NCI-H1436 (cell line): ENCODE measurements at places on chromosomes 7 and 10.

DNA sequence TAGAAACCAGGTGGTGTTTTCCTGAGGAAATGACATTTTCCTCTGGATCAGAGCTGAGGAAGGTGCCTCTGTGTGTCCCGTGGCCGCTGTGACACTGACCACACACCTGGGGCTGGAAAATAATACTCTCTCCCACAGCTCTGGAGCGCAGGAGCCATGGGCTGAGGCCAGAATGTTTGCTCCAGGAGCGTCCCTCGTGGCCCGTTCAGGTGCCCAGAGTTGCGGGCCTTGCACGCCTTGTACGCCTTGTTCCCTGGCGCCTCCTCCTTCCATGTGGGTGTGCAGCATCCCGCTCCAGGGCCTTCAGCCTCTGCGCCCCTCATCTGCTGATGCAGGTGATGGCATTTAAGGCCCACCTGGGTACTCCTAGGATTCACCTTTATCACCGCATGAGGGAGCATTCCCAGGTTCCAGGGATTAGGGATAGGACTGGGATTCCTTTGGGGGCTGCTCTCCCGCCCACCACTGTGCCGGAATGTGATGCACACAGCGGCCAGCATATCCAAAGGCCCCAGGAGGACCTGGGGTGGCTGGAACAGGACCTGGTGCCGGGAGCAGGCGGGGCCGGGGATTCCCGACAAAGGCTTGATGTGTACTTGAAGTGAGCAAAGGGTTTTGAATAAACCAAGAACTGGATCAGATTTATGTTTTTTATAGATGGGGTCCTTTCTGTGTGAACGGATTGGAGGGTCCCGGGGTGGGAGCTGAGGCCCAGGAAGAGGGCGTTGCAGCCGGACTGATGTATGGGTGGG is 44.0 kb downstream of the PITRM1 start:
- no peak for DNase-seq

- peak; percentile 66 for DNase-seq
Observed at GRCh38 chr7:50379082-50379481, 71.1 kb downstream of the FIGNL1 start.

DNA sequence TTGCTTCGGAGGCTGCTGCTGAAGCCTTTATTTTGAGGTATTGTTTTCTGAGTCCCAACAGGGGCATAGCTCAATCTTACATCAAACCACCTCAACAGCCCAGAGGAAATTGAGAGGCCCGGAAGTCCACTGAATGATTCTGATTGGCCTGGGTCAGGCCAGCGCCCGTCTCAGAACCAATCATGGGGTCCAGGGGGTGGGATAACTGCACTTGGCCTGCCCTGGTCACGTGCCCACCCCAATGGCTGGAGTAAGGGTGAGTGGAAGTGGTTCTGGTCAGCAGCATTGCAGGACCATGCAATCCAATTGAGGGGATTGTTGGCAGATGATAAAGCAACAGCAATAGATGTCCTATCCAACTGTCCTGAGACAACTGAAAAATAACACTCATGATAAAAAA is 190.6 kb downstream of the HERPUD2 start:
- DNase-seq: no peak

GRCh38 chr7:134140889-134141867 is 14.0 kb downstream of the LRGUK start:
- DNase-seq: no peak

DNA sequence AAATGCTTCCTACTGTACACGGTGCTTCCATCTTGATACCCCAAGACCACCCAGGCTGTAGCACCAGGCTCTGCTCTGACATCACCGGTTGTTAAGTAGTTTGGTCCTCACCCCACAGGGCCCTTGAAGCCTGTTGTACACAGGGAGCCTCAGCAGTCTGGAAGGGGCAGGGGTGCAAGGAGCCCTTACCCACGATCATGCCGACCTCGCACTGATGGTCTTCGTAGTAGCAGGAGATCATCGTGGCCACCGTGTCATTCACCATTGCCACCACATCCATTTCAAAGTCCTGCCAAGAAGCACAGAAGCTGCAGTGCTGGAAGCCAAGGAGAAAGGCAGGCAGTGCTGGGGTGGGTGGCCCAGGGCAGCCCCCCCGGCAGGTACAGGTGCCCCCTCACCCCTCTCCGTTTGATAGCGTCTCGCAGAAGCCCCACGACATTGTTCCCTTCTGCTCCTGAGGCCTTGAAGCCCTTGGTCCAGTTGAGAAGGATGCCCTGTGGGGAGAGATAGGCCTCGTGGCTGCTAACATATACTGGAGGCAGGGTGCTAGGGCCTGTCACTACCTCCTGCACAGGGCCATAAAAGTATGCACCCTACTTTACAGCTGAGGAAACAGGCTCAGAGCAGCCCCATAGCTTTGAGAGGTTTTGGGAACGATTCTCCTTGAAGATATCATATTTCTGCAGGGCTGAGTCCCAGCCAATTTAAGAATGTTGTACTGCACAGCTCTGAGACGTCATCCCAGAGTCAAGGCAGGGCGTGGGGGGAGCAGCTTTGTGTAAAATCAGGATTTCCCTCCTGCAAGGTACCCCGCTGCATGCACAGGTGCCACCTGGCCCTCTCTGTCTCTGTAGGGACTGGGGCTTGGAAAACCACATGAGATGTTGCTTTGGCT is 8.7 kb upstream of the MYL7 start:
- DNase-seq: no peak

DNA sequence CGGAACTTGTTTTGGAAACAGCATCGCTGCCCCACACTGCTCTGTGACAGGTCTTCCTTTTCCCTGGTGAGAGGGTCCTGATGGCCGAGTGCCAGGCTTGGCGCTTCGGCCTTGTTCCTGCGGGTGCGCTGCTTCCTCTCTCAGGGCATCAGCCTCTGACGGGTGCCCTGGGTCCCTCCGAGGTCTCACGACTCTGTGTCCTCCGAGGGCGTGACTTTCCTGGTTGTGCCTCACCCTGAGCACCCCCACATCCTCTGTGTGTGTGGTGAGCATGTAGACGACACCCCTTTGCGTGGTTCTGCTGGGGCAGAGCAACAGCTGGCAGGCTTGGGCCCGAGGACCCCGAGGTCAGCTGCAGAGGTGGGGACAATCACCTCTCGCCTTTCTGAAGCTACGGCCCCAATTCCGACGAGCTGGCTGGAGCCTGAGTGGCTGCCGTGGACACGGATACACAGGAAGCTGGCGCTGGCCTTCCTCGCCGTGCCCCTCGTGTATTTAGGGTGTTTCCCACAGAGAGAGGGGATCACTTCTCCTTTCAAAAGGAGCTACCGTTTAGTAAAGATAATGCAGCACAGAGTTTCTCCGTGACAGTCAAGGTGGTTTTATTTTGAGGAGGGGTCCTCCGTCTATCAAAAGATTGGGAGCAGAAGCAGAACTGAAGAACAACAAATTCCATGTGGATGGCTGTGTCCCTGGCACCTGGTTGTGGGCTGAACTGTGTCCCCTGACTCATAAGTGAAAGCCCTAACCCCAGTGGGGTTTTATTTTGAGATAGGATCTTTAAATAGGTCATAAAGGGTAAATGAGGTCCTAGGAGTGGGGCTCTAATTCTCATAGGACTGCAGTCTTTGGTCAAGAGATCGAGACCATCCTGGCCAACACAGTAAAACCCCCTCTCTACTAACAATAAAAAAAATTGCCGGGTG is 36.2 kb upstream of the PITRM1 start:
- no peak for DNase-seq

DNA sequence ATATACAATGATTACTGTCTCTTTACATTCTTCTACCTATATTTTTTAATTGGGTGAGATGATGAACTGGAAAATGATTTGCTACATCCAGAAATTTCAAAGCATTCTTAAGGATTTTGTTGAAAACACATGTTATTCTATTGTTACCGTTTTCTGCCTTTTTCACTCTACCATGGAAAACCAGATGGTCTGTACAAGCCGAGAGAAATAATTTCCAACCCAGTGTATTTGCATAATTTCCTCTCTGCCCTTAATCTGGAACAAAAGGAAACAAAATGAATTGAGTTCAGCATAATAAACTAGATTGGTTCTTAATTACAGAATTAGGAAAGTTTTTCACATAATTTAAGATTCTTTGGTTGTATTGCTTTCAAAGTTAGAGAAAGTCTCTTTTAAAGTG is 211.2 kb downstream of the CACNB2 start:
- no peak for DNase-seq

- no peak for DNase-seq
Observed at GRCh38 chr10:77289027-77289501, 348.5 kb downstream of the KCNMA1 start.

- DNase-seq: no peak
Observed at GRCh38 chr10:59505926-59506325, 143.6 kb upstream of the FAM13C start.

- no peak for DNase-seq
Observed at GRCh38 chr10:17041626-17042520, 87.7 kb downstream of the CUBN start.

DNA sequence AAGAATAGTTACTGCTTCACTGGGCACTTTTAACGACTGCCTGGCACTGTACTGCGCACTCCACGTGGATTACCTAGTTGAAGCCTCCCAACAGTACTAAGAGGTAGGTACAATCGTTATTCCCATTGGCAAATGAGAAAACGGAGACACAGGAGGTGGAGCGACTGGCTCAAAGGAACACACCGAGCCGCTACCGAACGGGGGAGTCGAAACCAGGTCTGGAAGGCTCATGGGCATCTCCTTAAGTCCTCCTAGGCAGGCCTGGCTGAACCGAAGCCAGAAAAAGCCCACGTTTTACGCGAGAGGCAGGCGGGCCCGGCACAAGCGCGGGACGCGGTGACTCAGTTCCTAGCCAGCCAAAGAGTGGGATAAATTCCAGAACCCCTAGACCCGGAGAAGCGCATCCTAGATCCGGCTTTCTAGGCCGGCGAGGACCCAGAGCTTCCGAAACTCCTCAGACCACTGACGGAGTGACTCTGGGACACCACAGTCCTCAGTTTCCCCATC is 472 bp downstream of the PDAP1 start:
- DNase-seq: peak; percentile 26

DNA sequence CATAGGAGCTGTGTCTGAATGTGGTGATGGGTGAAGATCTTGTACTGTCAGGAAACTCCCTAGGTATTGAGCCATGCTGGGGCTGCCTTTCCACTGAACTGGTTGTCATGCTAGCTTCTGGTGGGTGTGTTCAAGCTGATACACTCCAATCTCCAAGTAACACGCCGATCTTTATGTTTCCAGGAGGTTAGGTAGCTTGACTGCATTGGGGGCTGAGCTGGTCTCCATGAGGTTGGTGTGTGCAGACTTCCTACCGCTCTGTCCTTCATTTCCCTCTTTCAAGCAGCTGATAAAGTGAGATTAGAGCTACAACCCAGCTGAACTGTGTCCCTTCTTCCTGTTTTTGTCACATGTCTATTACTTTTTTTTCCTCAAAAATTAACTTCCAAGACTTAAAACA is 265.5 kb downstream of the ANKRD30A start:
- no peak for DNase-seq

GRCh38 chr10:75000748-75001321 is 110.6 kb upstream of the SAMD8 start:
- DNase-seq: no peak

DNA sequence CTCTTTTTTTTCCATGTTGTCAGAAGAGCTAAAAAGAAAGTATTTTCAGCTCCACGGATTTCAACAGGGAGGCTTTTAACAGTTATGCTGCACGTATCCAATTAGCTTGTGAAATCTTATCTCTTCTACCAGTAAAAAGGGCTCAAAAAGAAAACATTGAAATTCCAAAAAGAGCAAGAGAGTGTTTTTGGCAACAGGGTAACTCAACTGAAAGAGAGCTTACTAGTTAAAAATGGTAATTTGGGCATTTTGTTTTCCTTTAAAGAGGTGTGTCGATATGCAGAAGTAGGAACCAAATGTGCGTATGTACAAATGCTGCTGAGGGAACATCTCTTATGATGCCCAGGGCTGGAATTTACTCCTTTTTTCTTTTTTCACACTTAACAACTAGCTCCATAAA is 292.8 kb downstream of the PRKG1 start:
- no peak for DNase-seq

GRCh38 chr7:80563561-80564327 is 51.9 kb upstream of the GNAT3 start:
- no peak for DNase-seq

- DNase-seq: no peak
Observed at GRCh38 chr10:33193701-33194521, 140.6 kb downstream of the NRP1 start.

DNA sequence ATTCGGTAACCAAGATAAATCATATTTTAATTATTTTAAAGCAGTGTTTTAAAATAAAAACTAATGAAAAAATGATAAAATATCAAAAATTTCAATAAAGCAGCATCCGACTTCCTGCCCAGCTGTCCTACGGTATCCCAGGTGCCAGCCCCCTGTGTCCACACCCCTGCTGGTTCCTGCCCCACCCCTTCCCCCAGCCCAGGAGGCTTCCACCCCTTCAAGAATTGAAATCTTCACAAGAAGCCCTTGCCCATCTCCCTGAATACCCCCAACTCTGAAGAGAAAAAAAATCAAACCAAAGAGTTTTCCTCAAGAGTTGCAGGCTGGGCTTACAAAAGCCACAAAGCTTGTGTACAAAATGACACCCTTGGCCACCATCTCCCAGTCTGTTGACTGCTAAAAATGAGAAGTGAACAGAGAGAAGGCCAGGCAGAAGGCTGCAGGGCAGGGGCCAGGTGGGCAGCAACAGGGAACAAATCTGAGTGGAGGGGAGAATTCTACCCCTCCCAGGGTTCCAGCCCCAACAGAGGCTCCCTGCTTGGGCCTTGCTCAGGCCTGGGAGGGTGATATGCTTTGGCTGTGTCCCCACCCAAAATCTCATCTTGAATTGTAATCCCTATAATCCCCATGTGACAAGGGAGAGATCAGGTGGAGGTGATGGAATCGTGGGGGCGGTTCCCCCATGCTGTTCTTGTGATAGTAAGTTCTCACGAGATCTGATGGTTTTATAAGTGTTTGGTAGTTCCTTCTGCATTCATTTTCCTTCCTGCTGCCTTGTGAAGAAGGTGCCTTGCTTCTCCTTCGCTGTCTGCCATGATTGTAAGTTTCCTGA is 14.5 kb downstream of the GPRIN2 start:
- DNase-seq: no peak

- DNase-seq: no peak
Observed at GRCh38 chr10:68954904-68955303, 1.1 kb upstream of the DDX21 start.

DNA sequence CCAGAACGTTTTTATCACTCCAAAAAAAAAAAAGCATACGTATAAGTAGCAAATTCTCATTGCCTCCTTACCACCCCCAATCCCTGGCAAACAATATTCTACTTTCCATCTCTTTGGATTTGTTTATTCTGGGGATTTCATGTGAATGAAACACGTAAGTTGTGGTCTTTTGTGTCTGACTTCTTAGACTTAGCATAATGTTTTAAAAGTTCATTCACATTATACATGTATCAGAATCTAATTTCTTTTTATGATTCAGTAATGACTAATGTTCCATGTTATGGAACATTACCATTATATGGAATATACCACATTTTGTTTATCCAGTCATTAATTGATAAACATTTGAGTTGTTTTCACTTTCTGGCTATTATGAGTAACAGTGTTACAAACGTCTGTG is 12.5 kb upstream of the KLHL7 start:
- no peak for DNase-seq

- DNase-seq: no peak
Observed at GRCh38 chr7:104371216-104371979, 43.0 kb downstream of the LHFPL3 start.
